G401 (cell line): ENCODE measurements at places on chromosomes 12 and 14. TPM values are rescaled to one million over a fixed set of nuclear protein-coding genes. Genes with fewer than 3 reads are reported as not detected.

The CLEC7A gene
- not detected in 2 replicates for total RNA-seq

The MFAP5 gene
- not detected in 2 replicates for total RNA-seq

The DACT1 gene
- total RNA-seq, result 0.03 TPM in 1 of 2 replicates, not detected in the other

The RAD9B gene
- total RNA-seq, result 0.41 TPM in 1 of 2 replicates, not detected in the other

The TNS2 gene
- total RNA-seq, result 13.7 and 21.0 TPM in 2 replicates

The PSMB5 gene
- 447 and 480 TPM in 2 replicates for total RNA-seq

The RD3L gene
- total RNA-seq, result not detected in 2 replicates

The TBX5 gene
- total RNA-seq, result not detected in 2 replicates

The TMEM63C gene
- total RNA-seq, result 0.06 TPM in 1 of 2 replicates, not detected in the other

The NRIP2 gene
- total RNA-seq, result not detected in 2 replicates

The OR4E2 gene
- total RNA-seq, result not detected in 2 replicates

The ARID4A gene
- total RNA-seq, result 6.9 and 8.5 TPM in 2 replicates

The PTCSC3 gene
- not detected in 2 replicates for total RNA-seq
